Kidney tubule cell (primary cell): ENCODE measurements at places on chromosomes 3 and 15.

DNA sequence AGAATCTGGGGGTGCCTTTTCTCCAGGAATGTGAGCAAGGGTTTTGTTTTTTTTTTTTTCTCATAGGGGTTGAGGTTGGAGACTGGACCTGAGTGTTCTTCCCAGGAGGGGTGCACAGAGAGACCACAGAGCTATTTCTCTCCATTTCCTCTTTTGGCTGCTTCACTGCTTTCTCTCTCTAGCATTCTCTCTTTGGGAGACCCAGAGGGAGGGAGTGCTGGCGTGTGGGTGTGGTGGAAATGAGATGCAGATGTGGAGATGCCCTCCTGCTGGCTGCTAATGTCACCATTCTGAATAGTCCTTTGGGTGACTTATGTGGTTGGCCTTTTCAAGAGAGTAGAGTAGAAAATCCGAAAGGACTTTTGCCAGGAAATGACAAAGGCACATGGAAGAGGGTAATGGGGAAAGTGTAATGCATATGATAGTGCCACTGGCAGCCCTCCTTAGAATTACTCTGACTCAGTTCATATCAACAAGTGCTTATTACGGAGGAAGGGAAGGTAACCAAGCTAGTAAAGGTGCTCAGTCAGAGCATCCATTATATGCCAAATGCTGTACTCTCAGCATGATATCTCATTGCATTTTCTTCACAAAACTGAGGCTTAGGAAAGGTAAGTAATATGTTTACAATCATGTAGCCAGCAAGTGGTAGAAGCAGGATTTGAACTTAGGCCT, 1.9 kb downstream of the SYN2 start:
- no peak for DNase-seq

DNA sequence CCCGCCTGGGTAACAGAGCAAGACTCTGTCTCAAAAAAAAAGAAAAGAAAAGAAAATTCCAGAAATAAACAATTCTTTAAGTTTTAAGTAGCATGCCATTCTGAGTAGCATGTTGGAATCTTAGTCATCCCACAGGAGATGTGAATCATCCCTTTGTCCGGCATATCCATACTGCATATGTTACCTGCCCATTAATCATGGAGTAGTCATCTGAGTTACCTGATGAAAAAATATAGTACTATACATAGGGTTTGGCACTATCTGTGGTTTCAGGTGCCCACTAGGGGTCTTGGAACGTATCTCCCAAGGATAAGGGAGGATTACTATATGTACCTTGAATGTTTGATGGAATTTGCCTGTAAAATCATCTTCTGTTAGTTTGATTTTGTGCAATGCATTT, 6.3 kb upstream of the CCR4 start:
- peak; percentile 70 for DNase-seq

- DNase-seq: no peak
Observed at GRCh38 chr3:115789481-115789880, 166.2 kb downstream of the GAP43 start.

DNA sequence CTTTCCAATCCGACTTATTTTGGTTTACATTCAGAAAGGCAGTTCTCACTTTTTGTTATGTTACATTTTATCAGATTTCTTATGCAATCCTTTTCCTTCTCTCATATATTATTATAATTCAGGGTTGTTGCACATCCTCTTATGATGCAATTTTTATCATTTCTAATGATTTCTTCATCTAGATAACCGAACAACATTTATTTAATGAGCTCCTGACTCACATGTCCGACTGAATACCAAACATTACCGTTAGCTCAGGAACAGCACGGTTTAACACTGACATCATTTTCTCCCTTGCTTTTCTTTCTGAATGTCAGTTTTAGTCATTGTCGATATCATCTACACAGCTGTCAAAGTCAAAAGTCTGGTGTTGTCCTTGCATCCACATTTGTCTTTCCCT, 199.2 kb downstream of the BCHE start:
- DNase-seq: no peak

DNA sequence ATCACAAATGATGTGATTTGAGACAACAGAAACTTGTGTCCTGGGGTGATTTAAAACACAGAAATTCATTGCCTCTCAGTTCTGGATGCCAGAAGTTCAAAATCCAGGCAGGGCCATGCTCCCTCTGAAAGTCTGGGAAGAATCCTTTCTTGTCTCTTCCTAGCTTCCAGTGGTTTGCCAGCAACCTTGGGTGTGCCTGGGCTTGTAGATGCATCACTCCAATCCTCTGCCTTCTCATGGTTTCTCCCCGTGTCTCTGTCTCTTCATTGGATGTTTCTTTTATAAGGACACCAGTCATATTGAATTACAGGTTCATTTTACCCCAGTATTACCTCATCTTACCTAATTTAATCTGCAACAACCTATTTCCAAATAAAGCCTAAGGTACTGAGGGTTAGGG, 16.7 kb downstream of the ZPLD1 start:
- no peak for DNase-seq

DNA sequence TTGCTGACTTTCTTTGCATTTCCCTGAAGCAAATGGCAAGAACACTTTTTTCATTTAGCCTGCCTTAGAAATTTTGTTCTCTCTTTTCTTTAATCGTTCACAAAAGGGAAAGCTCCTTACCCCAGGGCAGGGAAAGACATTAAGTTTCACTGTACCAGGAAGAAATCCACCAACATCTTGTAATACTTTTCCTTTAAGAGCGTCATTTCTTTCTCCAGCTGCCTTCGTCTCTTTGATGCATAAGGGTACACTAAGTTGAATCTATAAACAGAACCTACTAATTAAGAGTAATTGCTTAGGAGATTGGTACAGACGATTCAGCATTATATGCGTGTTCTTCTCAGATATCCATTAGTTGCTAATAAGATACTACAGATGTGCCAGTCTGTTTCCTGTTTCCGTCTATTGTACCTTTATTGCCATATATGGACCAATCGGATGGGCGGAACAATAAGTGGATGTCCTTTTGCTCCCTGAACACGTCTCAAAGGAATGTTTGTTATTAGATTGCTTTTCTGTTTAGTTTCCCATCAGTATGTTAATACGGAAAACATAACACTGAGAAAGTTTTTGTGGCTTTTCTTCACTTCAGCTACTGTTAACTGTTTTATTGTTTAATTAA, 276.7 kb upstream of the RARB start:
- no peak for DNase-seq
